Aortic smooth muscle cell (primary cell): ENCODE measurements at places on chromosomes 12 and 14. TPM values are rescaled to one million over a fixed set of nuclear protein-coding genes. Genes with fewer than 3 reads are reported as not detected.

The POTEG gene
- total RNA-seq: not detected in 2 replicates

The MAP1LC3B2 gene
- total RNA-seq: 0.53 and 1.1 TPM in 2 replicates

The NEUROD4 gene
- not detected in 2 replicates for total RNA-seq

The AKAP6 gene
- total RNA-seq: 9.1 and 65.5 TPM in 2 replicates

The PLEKHH1 gene
- 0.19 and 0.26 TPM in 2 replicates for total RNA-seq

The MDM2 gene
- 202 and 214 TPM in 2 replicates for total RNA-seq

The ENDOU gene
- total RNA-seq: 0.40 and 0.81 TPM in 2 replicates

The EFCAB11 gene
- 7.6 and 7.7 TPM in 2 replicates for total RNA-seq

The SRGAP1 gene
- total RNA-seq: 5.8 and 12.3 TPM in 2 replicates

The DUSP6 gene
- 58.1 and 88.6 TPM in 2 replicates for total RNA-seq

The SMCO2 gene
- total RNA-seq: 0.06 and 0.13 TPM in 2 replicates
